ENCODE measurements at places on chromosomes 7 and 10.

GRCh38 chr7:155375337-155376277, 77.9 kb downstream of the INSIG1 start:
- DNase-seq = no peak

- no peak for DNase-seq
These were observed 37.9 kb downstream of the SORCS1 start for GRCh38 chr10:107126512-107127065.

DNA sequence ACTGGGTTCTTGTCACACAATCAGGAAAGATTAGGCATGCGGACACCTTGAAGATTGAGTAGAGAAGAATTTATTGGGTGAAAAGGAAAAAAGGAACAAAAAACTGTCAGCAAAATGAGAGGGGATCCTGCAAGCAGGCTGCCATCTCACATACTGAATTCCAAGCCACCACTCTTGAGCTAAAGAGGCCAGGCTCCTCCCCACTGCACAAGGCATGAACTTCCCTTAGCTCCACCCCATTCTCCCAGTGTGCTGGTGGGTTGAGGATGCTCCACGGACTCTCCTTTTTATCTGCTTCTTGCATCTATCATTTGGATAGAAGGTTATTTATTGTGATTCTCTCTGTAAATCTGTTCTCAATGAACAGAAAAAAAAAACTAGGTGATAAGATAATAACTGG, 79.6 kb downstream of the ANKRD7 start:
- no peak for DNase-seq

DNA sequence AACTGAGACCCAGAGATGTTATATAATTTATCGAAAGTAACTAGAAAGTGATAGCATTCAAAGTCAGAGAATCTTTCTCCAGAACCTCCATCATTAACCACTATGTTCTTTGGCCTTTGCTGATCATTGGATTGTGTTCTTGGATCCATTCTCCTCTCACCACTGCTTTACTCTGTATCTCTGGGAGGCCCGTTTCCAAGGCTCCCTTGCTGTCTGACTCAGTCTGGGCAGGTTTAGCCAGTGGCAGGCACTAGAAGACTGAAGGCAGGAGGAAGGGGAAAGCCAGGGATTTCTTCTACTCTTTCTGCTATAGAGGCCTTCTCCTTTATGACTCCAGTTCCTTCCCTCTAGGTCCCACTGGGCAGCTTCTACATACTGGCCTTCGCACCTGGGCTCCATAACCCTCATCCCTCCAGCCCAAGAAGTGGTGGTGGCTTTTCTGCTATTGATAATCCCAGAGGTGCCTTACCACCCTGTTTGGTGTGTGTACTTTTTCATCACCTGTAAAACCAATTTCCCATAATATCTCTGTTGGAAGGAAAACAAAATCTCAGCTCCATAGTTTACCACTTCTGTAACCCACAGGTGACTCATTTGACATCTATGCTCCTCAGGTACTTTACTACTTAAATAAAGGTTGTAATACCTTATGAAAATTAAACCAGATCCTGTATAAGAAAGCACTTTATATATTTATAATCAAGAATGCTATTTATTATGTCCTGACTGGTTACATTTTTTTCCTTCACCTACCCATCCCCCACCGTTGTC, 36.0 kb downstream of the BCAP29 start:
- no peak for DNase-seq

DNA sequence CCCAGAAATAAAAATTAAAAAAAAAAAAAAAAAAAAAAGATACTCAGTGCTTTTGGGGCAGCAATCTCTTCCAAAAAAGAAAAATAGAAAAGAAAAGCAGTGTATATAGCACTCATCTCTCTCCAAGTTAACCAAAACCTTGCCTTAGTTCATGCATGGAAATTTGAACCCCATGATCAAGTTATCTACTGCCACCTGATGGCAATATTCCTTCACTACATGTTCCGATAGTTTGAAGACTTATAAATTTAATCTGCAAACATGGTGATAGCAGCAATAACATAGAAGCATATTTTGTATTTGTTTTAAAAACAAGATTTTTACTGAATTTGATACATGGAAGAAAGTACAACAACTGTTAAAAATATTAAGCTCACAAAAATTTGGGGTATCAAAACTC, 48.6 kb upstream of the SLIT1 start:
- DNase-seq = no peak

DNA sequence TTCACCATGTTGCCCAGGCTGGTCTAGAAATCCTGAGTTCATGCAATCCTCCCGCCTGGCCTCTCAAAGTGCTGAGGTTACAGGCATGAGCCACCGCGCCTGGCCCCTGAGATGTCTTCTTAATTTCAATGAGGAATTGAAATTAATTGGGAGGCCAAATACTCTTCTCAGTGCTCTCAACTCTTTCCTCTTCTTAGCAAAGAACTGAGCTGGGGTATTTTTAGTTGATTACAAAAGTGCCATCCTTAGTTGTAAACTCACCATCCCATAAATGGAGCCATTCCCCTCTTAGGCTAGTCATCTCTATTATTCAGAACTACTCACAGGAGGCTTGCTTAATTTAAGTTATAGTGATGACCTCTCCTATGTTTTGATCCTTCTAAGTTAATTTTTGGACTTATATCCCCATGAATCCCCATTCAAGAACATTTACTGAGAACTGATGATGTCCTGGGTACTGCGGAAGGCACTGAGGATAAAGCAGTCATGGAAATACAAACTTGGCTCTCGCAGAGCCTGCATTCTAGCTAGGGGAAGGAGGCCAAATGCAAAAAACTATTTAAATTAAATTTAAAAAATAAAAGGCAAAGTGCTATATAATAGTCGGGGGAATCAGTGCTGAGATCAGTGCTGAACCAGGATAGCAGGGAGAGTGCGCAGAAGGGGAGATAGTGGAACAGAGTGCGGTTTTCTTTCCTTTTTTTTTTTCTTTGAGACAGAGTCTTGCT, 145.3 kb downstream of the SFMBT2 start:
- no peak for DNase-seq

GRCh38 chr10:106931159-106931852, 233.2 kb downstream of the SORCS1 start:
- DNase-seq = no peak

- DNase-seq = no peak
These were observed 121.7 kb downstream of the RNLS start for GRCh38 chr10:88461426-88461825.

DNA sequence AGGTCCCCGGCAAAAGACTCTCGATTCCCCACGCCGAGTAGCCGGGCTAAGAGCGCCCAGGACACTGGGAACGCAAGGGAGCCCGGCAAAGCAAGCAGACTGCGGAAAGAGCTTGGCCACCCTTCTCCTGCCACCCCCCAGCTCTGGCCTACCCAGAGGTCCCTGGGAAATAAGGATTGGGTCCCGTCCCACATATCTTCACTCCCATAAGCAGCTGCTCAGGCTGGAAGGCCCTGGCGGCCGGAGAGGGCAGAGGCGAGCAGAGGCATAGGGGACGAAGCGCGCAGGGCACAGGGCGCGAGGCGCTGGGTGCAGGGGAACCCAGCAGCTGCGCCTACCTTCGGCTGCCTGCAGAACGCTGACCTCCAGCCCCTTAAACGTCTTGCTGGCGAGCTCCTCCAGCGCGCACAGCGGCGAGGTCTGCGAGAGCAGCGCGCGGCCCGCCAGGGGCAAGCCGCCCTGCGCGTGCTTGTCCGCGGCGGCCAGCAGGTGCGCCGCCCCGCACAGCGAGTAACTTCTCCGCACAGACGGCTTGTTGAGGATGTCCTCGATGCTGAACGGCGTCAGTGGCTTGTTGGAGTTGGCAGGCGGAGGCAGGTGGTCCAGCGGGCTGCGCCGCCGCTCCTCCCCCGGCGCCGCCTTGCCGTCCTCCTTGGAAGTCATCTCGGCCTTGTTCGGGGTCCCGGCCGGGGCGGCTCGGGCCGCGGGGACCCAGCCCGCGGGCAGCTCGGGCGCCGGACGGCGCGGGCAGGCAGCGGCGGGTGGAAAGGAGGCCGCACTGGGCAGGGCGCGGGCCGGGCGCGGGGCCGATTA, 904 bp downstream of the LBX1 start:
- no peak for DNase-seq

- DNase-seq = no peak
These were observed 280.4 kb downstream of the GLRX3 start for GRCh38 chr10:130416334-130417150.

DNA sequence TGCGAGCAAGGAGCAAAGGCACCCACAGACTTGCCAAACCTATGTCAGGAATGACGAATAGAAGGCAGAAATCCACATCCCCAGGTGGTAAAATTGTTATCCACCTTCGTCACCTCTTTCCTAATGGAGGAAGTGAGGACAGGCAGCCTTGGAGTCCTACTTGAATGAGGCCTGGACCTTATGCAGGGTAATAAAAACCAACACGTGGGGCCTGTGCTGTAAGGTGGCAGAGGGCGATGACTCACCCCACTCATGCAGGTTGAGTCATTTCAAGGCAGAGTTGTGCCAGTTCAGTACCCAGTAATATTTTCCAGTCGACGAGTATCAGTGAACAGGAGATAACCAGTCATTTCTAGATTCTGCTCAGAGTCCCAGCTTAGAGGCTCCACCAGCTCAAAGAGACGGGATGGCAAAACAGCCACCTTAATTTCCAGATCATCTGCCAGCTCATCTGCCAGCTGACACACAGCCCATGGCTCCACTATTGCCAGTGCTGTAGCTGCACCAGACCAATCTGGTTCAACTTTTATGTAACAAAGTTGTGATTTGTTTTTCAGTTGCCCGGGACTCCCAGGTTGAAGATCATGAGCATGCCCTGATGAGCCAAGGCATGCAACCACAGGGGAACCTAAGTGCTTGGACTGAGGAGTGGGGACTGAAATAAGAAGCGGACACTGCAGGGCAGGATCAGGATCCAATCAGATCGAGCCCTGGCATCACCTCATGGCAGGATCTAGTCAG, 176.2 kb upstream of the ITGB1 start:
- DNase-seq = no peak

- no peak for DNase-seq
These were observed 114.6 kb downstream of the ARL4A start for GRCh38 chr7:12802070-12802469.

DNA sequence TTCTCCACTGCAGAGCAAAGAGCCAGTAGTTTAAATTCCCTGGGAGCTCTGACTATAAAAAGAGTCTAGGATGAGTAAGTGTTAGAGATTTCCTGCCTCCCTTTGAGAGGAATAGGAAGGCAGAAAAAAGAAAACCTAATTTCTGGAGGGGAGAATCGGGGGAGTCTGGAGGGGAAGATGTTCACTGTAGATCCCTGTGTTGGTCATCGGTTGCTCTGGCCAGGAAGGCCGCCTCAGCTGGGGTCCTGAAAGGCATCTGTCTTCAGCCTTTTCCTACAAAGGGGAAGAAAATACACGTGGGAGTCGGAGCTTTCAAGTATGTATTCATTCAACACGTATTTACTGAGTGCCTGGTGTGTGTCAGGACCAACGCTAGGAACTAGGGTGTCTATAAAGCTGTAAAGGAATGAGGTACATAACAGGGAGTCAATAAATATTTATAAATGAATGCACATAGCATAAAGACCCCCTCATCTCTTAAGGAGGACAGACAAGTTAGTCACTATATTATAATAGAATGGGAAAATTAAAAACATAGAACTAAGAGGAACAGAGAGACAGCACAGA, 101.1 kb downstream of the ICA1 start:
- no peak for DNase-seq

DNA sequence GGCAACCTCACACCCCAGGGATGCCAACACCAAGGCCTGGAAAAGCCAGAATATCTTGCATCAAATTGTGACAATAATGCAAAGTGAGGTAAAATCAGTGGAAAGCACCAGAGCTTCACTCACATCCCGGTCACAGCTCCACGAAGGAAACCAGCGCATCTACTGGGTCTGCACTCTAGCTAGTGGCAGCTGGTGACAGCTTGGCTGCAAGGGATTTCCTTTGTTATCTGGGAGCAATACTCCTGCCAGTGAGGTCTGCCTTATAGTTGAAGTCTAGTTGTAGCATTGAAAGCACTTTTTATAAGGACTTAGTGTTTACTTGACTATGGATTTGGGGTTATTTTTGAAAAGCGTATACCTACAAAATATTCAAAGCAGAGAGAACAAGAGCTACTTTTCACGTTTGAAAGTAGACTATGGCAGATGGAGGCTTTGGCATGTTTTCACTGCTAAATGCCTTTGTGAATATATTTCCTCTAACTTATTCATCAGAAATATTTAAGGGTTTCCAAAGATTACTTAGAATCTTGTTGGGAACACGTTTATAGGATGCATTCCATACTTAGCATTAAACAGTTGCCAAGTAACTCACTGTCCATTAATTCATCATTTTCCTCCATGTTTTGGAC, 26.1 kb downstream of the WDFY4 start:
- no peak for DNase-seq

DNA sequence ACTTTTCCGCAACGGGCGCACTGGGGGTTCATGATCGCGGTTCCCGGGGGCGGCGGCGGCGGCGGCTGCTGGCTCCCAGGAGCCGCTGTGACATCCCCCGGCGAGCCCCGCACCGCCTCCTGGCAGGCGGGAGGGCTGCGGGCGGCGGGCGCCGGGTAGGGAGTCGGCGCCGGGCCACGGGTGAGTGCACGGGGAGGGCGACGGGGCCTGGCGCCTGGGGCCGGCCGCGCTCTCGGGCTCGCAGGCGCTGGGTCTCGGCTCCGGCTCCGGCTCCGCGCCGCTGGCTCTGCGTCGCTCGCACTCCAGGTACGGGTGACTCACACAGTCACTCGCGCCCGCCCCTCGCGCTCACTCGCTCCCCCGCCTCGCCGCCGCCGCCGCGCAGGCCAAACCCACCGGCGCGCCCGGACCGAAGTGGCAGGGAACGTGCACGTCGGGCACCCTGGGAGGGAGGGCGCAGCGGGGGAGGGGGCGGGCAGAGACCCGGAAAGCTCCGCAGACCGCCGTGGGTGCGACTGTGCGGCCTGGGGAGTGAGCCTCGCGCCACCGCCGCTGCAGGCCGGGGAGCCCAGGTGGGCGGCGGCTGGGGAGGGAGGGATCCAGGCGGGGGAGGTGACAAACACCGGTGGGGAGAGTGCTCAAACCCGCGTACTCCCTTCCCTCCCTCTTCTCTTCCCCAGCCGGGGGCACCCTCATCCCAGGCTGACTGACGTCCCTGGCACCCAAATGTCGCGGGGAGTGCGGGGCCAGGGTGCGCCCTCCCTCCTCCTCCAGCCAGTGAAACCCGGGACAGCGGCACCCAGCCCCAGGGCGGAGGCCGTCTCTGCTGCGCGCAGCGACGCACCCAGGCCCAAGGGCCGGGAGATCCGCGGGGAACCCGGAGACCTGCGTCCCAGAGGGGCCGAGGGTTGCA, 276.9 kb upstream of the NEBL start:
- no peak for DNase-seq

Data from amygdala (tissue), 56 donors.